Ureter (tissue), 1 donor: ENCODE measurements at places on chromosomes 13 and 19.
A peak's percentile ranks its signal among the peaks of the same experiment; 100 is the strongest.

GRCh38 chr19:52190487-52191293 is 838 bp downstream of the PPP2R1A start:
- DNase-seq, result peak; percentile 52

- DNase-seq, result no peak
These were observed 9.9 kb upstream of the CEACAM20 start for GRCh38 chr19:44539236-44539826.

GRCh38 chr13:28145049-28145448 is 6.7 kb downstream of the PAN3 start:
- DNase-seq, result no peak

DNA sequence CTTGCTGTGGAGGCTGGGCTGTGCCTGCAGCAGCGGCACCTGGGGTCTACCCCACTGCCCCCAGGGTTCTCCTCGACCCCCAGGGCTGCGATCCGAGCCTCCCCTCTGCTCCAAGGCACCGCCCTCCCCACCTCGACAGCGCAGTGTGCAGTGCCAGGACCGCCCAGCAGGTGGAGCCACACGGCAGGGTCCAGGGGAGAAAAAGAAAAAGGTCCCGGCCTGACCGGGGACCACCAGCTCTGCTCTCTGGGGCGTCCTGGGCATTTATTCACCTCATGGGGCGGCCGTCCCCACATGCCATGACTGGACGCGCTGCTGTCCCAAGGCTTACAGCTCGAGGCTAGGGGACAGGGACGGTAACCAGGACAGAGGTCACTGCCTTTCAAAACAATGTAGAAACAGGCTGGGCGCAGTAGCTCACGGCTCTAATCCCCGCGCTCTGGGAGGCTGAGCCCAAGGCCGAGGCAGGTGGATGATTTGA is 10.6 kb downstream of the REXO1 start:
- DNase-seq, result no peak

- no peak for DNase-seq
These were observed 13.1 kb upstream of the MTIF3 start for GRCh38 chr13:27463500-27463899.

DNA sequence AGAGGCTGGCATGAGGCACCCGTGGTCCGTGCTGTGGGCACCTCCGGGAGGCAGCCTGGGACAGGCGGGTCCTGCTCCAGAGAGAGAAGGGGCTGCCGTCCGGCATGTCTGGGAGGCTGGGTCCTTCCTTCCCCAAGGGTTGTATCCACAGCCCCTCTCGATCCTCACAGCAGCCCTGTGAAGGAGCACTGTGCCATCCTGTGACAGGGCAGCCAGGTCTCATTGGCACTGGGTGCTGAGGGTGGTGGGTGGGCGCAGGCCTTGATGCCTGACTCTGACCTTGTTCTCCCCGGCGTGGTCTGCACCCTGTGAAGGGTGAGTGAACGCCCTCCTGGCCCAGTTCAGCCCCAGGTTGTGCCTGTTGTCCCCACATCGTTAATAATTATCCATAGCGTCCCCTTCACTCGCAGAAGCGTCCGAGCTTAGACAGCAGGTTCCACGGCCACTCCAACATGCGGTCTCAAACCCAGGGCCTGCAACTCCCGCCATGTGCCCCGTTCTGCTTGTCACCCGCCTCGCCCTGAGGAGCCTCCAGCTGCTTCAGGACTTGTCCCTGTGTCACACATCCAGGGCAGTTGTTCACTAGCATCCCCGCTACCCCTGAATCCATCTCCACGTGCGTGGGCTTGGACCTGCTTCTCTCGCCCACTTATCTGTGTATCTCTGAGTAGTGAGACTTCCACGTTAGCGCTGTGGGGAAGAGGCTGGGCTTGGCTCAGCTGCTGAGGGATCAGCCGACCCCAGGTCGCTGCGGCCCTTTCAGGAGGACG is 10.6 kb downstream of the ATP11A start:
- DNase-seq, result no peak

DNA sequence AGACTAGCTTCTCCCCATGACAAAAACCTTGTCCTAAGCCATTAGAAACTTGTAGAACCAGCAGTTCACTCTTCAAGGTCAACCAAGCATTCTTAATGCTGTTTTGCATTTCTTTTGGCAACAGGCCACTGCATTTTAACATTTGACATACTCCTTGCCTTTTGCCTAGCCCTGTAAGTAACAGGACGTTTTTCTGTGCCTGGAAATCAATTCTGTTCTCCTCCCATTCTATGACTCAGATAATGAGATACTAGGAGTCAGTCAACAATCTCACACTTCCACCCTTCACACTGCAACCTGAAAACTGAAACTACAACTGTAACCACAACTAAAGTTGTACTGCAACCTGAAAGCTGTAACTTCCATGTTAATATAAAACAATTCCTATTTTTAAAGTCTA is 268.7 kb downstream of the MZT1 start:
- no peak for DNase-seq
